ENCODE measurements at places on chromosomes 4 and X.

DNA sequence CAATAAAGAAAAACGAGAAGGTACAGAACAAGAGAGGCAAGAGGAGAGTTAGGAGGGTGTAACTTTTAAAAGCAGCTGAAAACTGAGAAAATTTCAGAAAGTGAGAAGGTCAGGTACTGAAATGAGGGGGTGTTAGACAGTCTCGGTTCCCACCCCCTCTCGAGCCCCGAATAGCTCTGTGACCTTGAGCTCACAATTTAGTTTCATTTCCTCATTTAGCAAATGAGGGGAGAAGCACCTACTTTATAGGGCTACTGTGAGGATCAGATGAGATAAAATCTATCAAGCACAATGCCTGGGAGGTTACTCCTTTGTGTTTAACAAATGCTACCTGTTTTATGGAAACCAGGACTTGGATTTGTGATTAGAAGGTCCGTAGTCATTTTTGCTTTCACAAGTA is 4.9 kb downstream of the UGT8 start:
- DNase-seq = no peak

GRCh38 chr4:152278172-152278504 is 257.8 kb downstream of the FBXW7 start:
- DNase-seq = no peak

DNA sequence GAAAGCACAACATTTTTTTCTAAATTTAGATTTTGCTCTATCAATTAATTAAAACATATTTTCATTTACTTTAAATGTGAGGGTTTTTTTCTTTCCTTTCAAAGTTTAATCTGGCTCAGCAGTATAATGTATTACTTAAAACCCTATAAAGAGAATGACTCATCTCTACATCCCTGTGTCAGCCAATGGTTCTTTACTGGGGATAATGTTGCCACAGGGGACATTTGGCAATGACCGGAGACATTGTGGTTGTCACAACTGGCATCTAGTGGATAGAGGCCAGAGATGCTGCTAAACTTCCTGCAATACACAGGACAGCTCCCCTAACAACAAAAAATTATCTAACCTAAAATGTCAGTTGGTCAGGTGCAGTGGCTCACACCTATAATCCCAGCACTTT is 53.8 kb downstream of the SYNPO2 start:
- DNase-seq = no peak

DNA sequence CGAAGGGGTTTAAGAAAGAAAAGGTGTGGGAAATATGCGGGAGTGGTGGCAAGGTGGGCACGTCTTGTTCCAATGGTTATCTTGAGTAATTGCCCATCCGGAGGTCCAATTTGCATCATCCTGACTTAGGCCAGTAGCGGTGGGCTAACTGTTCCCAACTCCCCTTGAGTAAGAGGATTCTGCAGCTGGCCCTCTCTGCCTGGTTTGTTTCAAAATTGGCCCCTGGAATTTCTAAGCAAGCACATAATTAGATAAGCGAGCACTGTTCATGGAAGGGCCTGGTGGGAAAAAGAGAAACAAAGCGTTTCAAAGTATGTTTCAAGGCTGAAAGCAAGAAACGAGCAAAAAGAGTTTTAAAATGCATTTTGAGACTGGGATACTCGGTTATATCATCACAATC is 198.2 kb downstream of the CEP135 start:
- DNase-seq = no peak

- DNase-seq = no peak
Observed at GRCh38 chr4:186953599-186954260, 230.1 kb upstream of the FAT1 start.
